Left lung (tissue), 14 donors: ENCODE measurements at places on chromosomes 13 and 19. TPM values are rescaled to one million over a fixed set of nuclear protein-coding genes. Genes with fewer than 3 reads are reported as not detected.

DNA sequence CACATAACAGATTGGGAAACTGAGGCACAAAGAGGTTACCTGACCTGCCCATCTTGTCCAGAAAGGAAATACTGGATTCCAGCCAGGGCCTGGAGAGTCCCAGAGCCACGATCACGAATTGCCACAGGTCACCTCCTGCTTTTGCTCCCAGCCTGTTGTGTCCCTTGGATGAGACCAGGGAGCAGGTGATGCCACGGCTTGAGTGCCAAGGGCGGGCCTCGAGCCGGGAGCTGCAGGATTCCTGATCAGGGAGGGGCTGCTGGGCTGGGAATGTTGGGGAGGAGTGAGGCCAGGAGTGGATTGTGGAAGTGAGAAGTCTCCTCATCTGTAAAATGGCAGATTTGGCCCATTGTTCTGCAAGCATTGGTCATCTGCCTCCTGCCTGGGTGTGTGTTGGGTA is 29.4 kb downstream of the DNM2 start:
- peaks cover 89% of the 10 kb centered on the region for H3K4me1 ChIP-seq
- H3K4me3 ChIP-seq: no peak overlapping the region
- no peaks in the 10 kb centered on the region for H3K36me3 ChIP-seq
- no peaks in the 10 kb centered on the region for H3K27me3 ChIP-seq

GRCh38 chr13:38395497-38395788 is 45.8 kb downstream of the UFM1 start:
- no peak for DNase-seq
- H3K36me3 ChIP-seq: no peaks in the 10 kb centered on the region
- no peak overlapping the region for H3K27ac ChIP-seq
- no peaks in the 10 kb centered on the region for H3K27me3 ChIP-seq

- no peaks in the 10 kb centered on the region for H3K36me3 ChIP-seq
- no peak overlapping the region for H3K4me3 ChIP-seq
- no peaks in the 10 kb centered on the region for H3K4me1 ChIP-seq
Observed at GRCh38 chr13:93151277-93151676, 75.3 kb upstream of the GPC6 start.

GRCh38 chr13:75421133-75421532 is 60.8 kb downstream of the TBC1D4 start:
- no peaks in the 10 kb centered on the region for H3K36me3 ChIP-seq
- H3K27ac ChIP-seq: no peak overlapping the region
- no peak for DNase-seq
- H3K4me1 ChIP-seq: peaks cover 24% of the 10 kb centered on the region
- H3K27me3 ChIP-seq: no peaks in the 10 kb centered on the region
- H3K4me3 ChIP-seq: no peak overlapping the region

DNA sequence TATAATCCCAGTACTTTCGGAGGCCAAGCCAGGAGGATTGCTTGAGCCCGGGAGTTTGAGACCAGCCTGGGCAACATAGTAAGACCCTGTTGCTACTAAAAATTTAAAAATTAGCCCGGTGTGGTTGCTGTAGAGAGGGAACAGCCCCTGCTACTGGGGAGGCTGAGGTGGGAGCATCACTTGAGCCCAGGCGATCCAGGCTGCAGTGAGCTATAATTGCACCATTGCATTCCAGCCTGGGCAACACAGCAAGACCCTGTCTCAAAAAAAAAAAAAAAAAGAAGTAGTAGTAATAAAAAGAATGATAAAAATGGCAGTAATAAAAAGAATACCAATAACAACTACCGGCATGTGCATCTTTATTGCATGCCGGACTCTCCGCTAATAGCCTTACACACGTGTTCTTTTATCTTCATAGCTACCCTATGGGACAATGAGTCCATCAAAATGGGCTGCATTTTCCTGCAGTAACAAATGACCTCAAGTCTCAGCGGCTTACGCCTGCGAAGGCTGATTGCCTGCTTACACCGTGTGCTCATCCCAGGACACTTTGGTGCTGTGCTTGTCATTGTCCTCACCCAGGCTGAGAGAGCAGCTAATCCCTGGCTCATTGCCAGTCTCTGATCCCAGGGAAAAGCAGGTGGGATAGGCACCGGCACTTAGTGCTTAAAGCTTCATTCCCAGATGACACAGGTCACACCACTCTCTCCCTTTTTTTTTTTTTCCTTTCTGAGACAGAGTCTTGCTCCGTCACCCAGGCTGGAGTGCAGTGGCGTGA is 14.4 kb upstream of the SYCN start:
- H3K4me1 ChIP-seq: no peaks in the 10 kb centered on the region
- no peak overlapping the region for H3K4me3 ChIP-seq
- H3K27ac ChIP-seq: no peak overlapping the region
- no peaks in the 10 kb centered on the region for H3K36me3 ChIP-seq
- no peak for DNase-seq

DNA sequence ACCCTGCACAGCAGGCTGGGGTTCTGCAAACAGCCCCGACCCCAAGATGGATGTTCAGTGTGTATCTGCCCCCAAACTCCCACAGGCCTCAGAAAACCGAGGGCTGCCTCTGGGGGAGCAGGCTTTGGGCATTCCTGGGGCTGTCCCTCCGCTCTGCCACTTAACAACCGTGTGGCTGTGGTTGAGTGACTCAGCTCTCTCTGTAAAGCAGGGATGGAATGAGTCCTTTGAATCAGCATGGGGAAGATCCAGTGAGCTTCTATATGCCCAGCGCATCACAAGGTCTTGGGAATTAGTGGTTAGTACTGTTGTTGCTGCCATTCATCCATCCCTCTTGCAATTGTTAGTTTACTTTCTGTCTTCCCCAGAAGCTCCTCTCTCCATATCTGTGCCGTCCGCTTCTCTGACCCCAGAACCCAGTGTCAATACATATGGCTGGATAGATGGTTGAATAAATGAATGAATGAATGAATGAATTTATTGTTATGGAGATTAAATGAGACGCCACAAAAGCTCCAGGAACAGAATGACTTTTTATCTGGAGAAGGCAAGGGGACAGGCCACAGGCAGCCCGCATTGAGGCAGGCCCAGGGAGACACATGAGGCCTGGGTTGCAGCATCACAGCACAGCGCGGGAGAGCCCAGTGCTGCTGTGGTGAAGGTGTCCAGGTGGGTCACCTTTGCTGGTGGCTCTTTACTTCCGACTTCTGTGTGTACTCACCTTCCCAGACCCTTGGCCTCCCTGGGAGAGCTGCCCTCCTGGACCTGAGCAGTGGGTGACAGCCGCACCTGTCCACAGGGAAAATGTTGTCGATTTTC is 89.2 kb downstream of the RGCC start:
- no peaks in the 10 kb centered on the region for H3K4me1 ChIP-seq
- no peaks in the 10 kb centered on the region for H3K36me3 ChIP-seq
- no peak overlapping the region for H3K4me3 ChIP-seq
- DNase-seq: no peak

RASAL3 gene
- 7.6 TPM for total RNA-seq

DNA sequence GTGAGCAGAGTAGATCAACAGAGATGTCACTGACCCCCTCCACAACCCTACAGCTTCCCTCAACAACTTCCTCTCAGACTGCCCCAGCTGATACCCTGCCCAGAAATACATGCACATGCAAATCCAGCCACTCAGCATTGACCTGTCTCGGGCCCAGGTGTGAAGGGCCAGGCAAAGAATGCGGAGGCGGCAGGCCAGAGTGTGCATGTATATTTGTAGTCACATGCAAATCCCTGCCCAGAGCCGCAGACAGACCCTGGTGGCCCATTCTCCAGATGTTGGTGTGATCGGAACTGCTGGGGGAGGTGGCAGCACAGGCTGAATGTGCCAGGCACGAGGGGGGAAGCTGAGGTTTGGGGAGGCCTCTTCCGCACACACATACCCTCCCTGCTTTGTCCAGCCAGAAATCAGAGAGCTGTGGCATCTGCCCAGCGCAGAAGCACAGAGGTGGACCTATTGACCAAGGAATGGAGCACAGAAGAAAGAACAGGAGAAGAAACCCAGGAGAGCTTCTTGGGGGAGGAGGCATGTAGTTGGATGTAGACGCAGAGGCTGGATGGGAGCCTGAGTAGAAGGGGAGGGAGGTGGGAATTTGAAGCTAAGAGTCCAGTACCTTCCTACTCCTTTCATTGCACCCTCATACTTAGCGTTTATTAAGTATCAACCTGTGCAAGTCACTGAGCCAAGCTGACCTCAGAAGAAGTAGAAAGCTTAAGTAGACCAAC is 14.4 kb downstream of the MEF2B start:
- H3K27me3 ChIP-seq: no peaks in the 10 kb centered on the region
- H3K4me3 ChIP-seq: no peak overlapping the region
- no peaks in the 10 kb centered on the region for H3K36me3 ChIP-seq
- H3K27ac ChIP-seq: no peak overlapping the region
- no peaks in the 10 kb centered on the region for H3K4me1 ChIP-seq

- peaks cover 77% of the 10 kb centered on the region for H3K36me3 ChIP-seq
- H3K4me1 ChIP-seq: no peaks in the 10 kb centered on the region
- H3K27ac ChIP-seq: no peak overlapping the region
- H3K4me3 ChIP-seq: no peak overlapping the region
Observed at GRCh38 chr19:37127999-37128820, 44.3 kb downstream of the ZNF585A start.

NRTN gene
- 1.6 TPM for total RNA-seq

GRCh38 chr19:1457031-1457739 is 7.3 kb downstream of the APC2 start:
- no peak overlapping the region for H3K27ac ChIP-seq
- H3K36me3 ChIP-seq: no peaks in the 10 kb centered on the region
- H3K4me1 ChIP-seq: peaks cover 23% of the 10 kb centered on the region

GRCh38 chr13:54185101-54185500 is 1156.5 kb downstream of the OLFM4 start:
- no peaks in the 10 kb centered on the region for H3K36me3 ChIP-seq
- no peak for DNase-seq
- no peaks in the 10 kb centered on the region for H3K4me1 ChIP-seq
- H3K27me3 ChIP-seq: no peaks in the 10 kb centered on the region
- H3K27ac ChIP-seq: no peak overlapping the region
- H3K4me3 ChIP-seq: no peak overlapping the region

- H3K27ac ChIP-seq: no peak overlapping the region
- no peaks in the 10 kb centered on the region for H3K36me3 ChIP-seq
- DNase-seq: no peak
- H3K27me3 ChIP-seq: no peaks in the 10 kb centered on the region
- H3K4me1 ChIP-seq: no peaks in the 10 kb centered on the region
Observed at GRCh38 chr19:2446381-2446780, 10.4 kb downstream of the LMNB2 start.

SMIM17 gene
- not detected for total RNA-seq
